Effector CD8-positive, alpha-beta T cell (primary cell): ENCODE measurements at places on chromosomes 5 and 9.

DNA sequence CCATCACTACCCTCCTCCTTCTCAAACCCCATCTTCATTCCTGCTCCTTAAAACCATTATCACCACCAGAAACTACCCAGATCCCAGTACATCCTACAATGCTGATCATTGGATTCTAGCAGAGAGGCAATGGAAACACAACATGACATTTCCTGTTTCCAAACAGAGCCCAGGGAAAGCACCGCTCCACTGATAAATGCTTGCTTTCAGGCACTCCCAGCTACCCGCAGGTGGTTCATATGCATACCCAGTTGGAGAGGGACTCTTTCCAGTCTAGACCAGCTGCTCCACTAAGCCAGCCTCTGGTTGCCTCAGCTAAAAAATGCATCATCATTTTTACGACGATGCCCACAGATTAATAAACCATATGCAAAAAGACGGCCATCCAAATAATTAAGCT, 39.2 kb upstream of the ACO1 start:
- no peak for DNase-seq

GRCh38 chr5:14462681-14463080, 118.9 kb upstream of the OTULINL start:
- no peak for DNase-seq

DNA sequence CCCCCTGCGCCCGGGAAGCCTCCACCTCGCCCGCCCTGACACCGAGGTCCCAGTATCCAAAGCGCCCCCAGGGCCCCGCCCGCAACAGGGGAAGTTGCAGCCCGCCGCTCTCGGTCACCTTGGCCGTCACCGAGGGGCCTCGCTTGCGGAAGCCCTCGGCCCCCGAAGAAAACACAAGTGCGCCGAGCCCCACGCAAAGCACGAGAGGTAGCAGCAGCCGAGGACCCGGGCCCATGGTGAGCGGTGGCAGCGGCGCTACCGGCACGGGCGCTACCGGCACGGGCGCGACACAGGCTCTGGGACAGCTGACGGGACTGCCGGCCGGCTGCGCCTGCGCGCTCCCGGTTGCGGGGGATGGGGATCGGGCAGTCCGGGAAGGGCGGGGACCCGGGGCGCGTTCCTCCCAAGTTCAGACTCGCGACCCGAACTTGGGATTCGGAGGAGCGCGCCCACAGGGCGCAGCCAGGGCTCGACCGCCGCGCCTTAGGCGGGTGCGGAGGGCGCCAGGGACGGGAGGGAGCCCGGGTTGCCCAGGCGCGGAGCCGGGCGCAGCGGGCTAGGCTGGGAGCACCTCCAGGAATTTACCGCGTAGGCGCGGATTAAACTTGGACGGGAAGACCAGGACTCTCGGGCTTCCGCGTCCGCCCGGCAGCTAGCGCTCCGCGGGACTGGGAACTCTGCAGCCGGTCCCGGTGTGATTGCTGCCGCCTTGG, at the start of gene PPIC:
PPIC (minus strand) TSS at position 335 of the 713 bp plus-strand sequence; CDS start at position 235, 100 bp downstream.
- no peak for DNase-seq

- no peak for DNase-seq
Measured at GRCh38 chr9:18665947-18666346, 192.0 kb downstream of the ADAMTSL1 start.

- DNase-seq: no peak
Measured at GRCh38 chr9:73011181-73011750, 58.4 kb upstream of the ALDH1A1 start.

- DNase-seq: no peak
Measured at GRCh38 chr5:45440466-45440865, 255.7 kb downstream of the HCN1 start.

- DNase-seq: no peak
Measured at GRCh38 chr9:8724284-8725018, 924.9 kb upstream of the DMAC1 start.

DNA sequence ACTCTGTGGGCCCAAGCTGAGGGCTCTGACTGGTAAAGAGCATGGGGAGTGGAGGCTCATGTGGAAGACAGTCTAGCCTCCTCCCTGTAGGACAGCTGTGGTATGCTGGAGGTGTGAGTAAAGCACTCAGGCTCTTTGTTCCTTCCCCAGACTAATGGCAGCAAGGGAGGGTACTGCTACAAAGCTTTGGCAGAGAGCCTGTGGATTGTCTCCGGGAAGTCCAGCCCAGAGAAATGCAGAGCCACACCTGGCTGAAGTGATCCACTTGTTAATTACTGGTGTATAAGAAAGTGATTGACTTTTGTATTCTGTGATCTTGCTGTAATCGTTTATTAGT, 161.7 kb downstream of the OXCT1 start:
- DNase-seq: no peak

- DNase-seq: no peak
Measured at GRCh38 chr9:132244582-132245455, 83.0 kb downstream of the NTNG2 start.

DNA sequence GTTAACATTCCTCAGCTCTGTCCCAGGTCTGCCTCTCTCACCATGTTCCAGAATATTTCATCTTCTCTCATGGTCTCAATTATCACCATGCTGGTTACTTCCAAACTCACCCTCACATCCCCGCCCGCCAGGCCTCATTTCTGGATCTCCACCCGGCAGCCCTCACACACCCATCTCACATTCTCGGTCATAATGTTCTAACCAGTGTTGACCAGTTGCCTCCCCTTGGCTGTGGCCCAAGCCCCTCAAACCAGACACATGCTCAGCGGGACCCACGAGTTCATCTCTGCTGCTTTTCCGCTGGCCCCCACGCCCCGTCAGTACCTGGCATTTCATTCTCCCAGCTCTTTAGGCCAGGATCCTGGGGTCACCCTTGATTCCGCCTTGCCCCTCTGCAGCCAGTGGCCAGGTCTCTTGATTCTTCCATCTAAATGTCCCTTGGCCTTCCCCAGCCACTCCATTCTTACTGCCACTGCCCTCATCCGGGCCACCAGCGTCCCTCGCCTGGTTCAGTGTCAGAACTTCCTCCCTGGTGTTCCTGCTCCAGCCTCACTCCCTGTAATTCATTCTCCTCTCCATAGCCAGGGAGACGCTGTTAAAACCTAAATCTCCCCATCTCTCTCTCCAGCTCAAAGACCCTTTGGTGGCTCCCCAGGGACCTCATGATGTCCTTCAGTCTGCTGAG, 141.7 kb downstream of the MVB12B start:
- no peak for DNase-seq

- no peak for DNase-seq
Measured at GRCh38 chr5:122701640-122702523, 73.0 kb upstream of the SNX2 start.

DNA sequence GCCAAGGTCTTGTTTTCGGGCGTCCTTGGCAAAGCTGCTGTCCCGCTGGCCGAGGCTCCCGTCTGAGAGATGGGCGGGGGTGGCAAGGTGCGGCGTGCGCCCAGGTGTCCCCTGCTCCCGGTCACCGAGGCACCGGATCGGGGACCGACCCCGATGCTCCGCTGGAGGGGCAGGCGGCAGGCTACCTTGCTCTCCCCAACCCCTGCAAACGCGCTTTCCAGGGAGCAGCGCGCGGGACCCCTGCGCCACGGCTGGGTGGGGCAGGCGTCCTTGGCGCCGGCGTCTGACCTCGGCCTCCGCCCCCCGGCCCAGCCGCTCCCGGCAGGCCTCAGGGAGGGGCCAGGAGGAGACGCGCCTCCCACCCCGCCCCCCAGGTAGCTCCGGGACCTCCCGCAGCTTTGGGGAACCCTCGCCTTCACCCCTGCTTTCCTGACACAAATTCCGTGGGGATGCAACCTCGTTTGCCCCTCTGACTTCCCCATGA, 551 bp downstream of the N4BP3 start:
- DNase-seq: no peak

DNA sequence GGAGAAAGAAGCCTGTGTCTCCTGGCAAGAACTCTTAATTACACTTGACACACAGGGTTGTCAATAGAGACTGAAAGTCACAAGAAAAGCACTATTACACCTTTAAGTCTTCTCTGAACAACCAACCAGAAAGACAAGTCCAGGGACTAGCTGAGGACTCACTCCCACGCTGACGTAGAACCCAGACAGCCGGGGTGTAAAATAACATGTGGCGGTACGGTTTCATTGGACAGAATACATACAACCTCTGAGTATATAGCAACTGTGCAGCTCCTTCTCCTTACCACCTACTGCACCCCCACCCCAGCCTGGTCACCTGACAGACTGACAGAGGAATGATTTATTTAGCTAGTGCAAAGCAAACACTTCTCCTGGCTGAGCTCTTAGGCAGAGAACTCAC, 103.4 kb upstream of the RASEF start:
- DNase-seq: no peak

DNA sequence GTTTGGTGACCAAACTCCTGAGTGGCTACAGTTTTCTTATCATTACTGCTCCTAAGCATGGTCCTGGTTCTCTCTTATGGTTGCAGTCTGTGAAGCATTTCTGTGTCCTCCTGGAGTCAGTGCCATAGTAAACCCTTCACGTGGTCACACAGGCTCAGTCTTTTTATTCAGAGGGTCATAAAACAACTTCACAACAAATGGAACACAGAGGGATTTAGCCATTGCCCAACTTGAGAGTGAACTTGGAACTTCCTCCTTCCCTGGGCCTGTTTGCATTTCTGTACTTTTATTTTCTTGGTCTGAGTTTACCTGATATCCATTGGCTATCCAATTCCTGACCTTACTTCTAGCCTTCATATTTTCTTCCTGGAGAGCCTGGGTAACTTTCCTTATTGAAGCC, 144.9 kb downstream of the CCDC192 start:
- DNase-seq: no peak

DNA sequence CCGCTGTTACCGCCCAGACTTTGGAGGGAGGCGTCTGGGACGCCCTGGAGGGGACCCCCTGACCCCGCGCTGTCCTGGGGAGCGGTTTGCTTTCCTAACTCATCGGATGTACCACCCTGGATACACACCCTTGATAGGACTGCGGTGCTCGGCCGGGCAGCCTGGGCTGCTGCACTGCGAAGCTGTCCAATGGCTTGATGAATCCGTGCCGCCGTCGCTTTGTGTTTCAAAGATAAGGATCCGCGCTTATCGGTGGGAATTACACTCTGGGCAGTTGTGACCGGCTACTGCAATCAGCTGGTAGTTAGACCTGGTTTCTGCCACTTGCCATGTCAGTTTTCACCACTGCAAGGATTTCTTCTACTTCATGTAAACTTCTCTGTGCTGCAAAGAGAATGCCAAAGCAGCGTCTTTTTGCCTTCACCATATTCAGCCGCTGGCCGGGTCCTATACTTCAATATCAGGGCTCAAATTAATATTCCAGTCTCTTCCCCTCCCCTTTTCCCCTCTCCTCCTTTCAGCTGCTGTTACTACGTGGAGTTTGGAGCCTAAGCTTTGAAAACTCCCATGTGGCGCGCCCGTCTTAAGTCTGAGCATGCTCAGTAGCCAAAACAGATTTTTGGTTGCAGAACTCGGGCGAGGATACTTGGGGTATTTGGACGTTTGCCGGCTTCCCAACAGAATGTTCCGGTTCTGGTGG, 727 bp downstream of the SMAD5 start:
- no peak for DNase-seq

GRCh38 chr5:60977956-60978737, 33.1 kb downstream of the NDUFAF2 start:
- DNase-seq: no peak

DNA sequence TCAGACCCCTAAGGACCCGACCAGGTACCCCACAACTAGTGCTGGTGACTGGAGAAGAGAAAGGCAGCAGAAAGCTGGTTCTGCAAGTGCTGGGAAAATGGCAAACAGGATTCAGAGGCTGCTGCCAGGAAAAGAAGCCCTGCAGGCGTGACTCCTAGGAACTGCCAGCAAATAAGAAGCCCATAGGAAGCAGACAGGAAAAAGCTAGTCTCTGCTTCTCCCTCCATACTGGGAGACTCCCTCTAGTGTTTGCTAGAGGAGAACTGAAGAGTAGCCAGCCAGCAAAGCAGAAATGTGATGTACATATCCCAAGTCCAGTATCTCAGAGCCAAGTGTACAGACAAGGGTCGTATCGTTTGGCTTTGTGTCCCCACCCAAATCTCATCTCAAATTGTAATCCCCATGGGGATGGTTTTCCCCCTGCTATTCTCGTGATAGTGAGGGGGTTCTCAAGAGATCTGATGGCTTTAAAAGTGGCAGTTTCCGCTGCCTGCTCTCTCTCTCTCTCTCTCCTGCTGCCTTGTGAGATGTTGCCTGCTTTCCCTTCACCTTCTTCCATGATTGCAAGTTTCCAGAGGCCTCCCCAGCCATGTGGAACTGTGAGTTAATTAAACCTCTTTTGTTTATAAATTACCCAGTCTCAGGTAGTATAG, 38.1 kb upstream of the TUSC1 start:
- DNase-seq: no peak

- no peak for DNase-seq
Measured at GRCh38 chr9:132216861-132217619, 55.2 kb downstream of the NTNG2 start.

- DNase-seq: no peak
Measured at GRCh38 chr5:54895816-54896341, 89.5 kb downstream of the ESM1 start.

- DNase-seq: no peak
Measured at GRCh38 chr9:125297917-125298316, 36.3 kb downstream of the GAPVD1 start.

DNA sequence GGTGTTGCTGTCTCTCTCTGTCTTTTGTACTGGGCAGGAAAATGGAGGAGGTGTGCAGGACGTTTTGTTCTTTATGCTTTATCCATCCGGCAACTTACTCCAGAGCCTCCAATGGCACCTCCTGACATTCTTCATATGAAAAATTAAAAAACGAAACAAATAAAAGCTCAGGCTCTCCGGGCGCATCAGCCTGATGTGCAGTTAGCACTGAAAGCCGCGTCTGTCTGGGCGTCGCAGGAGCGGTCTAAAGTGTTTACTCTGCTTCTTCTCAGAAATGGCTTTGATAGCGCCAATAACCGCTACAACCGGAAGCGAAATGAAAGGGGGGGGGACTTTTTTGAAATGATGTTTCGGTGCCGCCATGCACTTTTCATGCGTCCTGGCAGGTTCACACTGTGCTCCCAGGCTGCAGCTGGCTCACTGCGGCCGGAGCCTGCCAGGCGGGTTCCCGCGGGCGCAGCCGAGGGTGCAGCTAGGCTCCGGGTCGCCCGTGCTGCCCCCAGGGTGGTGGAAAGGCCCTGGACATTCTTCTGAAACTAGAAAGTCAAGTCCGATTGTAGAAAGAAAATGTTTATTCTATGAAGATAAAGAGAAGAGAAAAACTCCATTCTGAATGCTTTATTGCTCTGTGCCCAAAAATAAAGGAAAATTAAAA, 407.7 kb upstream of the IRX1 start:
- no peak for DNase-seq
